ENCODE measurements at places on chromosomes 7 and 10.

DNA sequence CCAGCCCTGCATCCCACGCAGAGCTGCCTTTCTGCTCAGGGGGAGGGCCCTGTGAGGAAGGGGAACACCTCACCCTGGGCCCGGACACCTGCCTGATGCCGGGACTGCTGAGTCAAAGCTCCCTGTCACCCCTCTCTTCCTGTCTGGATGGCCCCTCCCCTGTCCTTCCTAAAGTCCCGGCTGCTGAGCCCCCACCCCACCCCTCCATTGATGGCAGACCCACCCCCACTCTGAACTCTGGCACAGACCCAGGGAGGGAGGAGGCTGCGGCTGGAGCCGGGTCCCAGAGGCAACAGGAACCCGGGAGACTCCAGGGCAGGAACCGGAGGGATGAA is 78.7 kb downstream of the ELFN1 start:
- DNase-seq, result no peak

- no peak for DNase-seq
Observed at GRCh38 chr7:7212612-7213011, 30.3 kb downstream of the C1GALT1 start.

DNA sequence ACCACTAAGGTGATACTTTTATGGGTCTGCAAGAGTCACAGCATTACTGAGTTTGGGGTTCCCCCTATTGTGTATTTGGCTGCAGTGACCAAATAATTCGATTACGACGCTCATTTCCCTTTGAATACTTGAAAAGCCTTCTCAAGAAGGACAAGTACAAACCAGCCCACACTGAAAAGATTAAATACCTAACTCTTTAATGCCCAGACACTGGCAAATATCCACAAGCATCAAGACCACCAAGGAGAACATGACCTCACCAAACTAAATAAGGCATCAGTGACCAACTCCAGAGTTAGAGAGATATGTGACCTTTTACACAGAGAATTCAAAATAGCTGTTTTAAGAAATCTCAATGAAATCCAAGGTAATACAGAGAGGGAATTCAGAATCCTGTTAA is 31.8 kb upstream of the SFTPD start:
- DNase-seq, result no peak

- peak; percentile 2 for DNase-seq
Observed at GRCh38 chr7:146943483-146943882, 826.9 kb downstream of the CNTNAP2 start.

- DNase-seq, result peak; percentile 32
Observed at GRCh38 chr7:79452032-79452494, 1.4 kb downstream of the MAGI2 start.

DNA sequence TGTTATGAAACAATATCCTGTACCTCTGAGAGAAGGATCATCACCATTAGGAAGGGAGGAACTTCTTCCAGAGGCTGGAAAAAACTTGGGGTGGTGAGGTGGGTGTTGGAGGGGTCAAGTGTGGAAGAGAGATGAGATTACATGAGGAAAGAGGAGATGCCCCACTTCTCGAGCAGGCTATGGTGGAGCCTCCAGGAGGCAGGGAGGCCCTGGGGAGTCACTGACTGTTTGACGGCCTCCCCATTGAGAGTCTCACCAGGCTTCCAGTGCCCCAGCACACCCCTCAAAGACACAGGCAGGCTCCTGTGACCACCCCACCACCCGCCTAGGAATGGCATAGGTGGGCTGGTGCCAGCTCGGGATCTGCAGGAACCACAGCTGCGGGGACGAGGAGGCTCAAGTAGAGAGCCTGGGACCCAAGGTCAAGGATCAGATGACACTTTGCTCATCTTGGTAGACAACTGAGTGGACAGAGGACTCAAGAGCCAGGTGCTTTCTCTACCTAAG is 185.3 kb upstream of the GDF10 start:
- DNase-seq, result no peak

DNA sequence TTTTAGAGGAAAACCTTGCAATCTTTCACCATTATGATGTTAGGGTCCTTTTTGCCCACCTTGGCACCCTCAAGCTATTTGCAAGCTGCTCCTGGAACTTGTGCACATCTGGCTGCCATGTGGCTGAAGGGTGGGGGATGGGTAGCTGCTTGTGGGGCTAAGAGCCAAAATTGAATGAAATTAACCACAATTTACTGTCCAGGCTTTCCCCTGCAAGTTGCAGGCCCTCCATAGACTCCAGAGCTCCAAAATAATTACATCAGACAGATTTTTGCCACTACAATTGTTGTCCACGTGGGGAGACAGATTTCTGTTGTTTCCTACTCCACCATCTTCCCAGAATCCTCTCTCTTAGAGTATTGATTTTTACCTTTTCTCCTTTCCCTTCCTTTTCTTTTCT is 19.1 kb downstream of the PI4K2A start:
- DNase-seq, result no peak

DNA sequence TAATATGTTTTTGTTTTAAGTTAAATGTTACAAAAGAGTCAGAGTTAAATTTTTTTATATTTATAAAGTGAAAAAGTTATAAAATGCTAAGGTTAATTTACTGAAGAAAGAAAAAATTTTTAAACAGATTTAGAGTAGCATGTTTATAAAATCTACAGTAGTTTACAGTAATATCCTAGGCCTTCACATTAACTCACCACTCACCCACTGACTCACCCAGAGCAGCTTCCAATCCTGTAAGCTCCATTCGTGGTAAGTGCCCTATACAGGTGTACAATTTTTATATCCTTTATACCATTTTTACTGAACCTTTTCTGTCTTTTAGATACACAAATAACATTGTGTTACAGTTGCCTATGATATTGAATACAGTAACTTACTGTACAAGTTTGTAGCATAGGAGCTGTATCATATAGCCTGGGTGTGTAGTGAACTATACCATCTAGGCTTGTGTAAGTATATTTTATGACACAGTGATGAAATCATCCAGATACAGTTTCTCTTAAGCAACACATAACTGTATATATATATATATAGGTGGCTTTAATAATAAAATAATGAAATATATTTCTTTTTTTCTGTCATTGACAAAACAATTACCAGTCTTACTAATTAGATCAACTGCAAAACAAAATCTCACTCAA is 79.6 kb downstream of the PTEN start:
- no peak for DNase-seq

Data from NCI-H510A treated with DMSO at 0.1 percent for 48 hours (cell line).